Progenitor cell of endocrine pancreas (in vitro differentiated cells): ENCODE measurements at places on chromosomes 16 and 17.

DNA sequence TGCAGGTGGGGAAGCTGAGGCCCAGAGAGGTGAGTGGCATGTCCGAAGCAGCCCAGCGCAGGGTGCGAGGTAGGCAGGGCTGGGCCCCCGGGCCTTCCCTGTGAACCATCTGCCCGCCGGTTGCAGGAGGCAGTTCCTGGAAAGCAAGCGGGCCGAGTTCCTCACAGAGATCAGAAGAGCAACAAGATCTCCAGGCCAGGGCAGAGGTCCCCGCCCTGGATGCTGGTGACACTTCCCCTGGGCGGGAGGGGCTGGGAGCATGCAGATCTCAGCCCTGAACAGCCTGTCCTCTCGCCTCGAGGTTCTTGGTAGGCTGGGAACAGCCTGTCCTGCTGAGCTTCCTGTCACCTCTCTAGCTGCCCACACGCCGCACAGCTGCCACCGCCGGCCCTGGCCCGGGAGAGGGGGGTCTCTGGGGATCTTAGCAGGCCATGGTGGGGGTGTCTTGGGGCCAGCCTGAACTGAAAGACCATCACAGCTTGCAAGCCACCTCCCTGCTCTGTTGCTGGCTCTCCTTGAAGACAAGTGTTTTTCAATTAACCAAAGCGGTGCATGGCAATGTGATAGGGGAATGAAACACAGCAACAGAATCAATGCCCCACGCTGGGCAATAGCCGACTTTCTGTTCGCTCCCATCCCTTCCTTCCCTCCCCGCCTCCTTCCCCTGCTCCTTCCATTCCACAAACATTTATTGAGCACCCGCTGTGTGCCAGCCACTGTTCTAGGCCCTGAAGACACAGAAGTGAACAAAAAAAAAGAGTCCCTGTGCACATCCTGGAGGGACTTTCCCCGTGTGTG lies 31.7 kb downstream of the SOCS1 start:
- no peak for DNase-seq

DNA sequence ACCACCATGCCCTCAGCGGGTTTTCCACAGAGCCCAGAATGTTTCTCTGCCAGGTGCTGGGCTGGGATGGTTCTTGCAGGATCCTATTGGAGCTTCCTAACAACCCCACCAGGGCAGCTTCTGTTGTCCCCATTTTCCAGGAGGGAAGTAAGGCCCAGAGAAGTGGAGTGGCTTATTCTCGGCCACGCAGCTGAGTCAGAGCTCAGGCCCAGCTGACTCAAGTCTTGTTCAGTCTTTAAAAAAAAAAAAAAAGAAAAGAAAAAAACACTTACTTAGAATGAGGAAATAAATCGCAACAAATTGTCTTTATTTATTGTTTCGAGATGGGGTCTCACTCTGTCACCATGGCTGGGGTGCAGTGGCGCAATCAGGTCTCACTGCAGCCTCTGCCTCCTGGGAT lies 413.0 kb downstream of the CPPED1 start:
- DNase-seq: no peak

- DNase-seq: no peak
These were observed 607 bp upstream of the NCOR1 start for GRCh38 chr17:16215965-16216316.

- DNase-seq: no peak
These were observed 8.2 kb upstream of the EIF1 start for GRCh38 chr17:41680426-41681040.

GRCh38 chr16:21037736-21038135 lies 112.9 kb downstream of the DNAH3 start:
- no peak for DNase-seq
